ENCODE measurements at places on chromosomes 5 and 9.

DNA sequence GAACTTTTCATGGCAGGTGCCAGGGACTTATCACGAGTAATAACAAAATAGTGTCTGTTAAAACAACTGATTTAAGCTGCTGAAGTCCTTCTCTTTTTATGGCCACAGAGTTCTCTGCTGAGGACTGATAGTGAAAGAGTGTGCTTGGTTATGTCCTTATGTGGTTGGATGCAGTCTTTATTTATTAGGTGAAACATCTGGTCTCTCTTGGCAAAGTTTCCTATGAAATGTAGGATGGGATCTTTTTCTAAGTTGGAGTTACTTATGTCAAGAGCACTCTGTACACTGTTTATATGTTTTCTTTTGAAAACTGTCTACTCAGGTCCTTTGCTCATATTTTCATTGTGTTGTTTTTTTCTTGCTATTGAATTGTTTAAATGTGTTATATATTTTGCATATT lies 1816.1 kb upstream of the C9orf72 start:
- no peak for DNase-seq

- DNase-seq, result no peak
These were observed 131.3 kb downstream of the MACIR start for GRCh38 chr5:103389846-103390245.

DNA sequence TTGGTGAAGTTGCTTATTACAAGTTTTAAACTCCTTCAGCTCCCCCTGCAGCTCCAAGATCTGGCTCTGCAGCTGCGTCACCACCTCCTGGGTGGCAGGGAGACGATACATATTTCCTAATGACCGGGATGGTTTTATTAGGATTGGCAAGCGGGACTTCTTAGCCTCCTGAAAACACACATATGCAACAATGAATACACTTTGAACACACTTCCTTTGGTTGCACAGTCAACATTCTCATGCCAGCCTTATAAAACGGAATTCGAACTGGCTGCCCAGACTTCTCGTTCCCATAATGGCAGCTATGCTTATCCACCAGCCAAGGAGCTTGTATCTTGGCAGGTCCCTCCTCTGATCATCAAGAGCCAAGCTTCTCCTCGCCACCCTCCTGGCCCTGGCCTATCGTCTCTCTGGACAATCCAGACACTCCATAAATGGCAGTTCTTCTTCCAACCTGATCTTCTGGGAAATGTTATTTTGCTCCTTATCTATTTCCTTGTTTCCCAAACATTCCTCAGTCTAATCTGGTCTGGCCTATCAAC lies 131.9 kb downstream of the CDK5RAP2 start:
- DNase-seq, result no peak

- no peak for DNase-seq
These were observed 26.7 kb upstream of the RICTOR start for GRCh38 chr5:39100851-39101396.

GRCh38 chr9:99783799-99784198 lies 37.9 kb upstream of the NR4A3 start:
- DNase-seq, result no peak

GRCh38 chr9:108567571-108567970 lies 288.2 kb downstream of the ACTL7B start:
- no peak for DNase-seq

DNA sequence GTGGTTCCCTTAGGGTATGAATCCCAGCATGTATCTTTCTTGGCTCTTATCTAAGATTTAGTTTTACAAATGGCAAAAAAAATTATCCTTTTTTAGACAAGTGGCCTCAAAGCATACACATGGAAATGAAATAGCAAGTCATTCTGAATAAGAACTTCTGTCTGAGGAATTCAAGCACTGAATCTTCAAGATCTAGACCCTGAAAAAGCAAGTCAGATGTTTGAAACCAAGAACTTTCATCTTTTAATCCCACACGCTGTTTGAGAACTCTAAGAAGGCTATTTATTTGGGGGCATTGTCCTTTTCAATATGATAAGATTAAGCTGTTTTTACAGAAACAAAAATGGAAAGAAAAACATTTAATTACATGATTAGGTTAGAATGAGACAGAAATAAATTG lies 549.2 kb upstream of the CYLC2 start:
- no peak for DNase-seq

GRCh38 chr5:32814141-32814540 lies 103.0 kb downstream of the NPR3 start:
- DNase-seq, result no peak

DNA sequence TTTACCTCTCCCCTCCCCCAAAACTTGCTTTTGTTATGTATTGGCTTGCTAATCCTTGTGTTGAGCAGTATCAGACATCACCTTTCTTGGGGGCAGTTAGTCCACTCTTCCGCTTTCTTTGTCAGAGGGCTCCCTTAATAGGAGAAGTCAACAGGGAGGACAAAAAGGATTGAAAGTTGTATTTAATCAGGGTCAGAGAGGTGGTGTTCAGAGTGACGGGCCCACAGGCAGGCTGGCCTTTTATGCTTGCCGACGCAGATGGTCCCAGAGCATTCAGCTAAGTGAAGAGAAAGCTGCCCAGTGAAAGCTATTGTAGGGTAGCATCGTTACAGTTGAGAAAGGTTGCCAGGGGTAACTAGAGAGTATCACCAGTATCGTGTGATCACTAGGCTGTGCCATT lies 131.1 kb downstream of the ZCCHC7 start:
- DNase-seq, result no peak

- no peak for DNase-seq
These were observed 277.3 kb downstream of the GLIS3 start for GRCh38 chr9:4022435-4023067.

- no peak for DNase-seq
These were observed 16.1 kb downstream of the ZFR start for GRCh38 chr5:32428426-32428825.

GRCh38 chr5:7244208-7244607 lies 151.7 kb upstream of the ADCY2 start:
- DNase-seq, result no peak

- DNase-seq, result no peak
These were observed 42.9 kb downstream of the TMEFF1 start for GRCh38 chr9:100515578-100516494.

DNA sequence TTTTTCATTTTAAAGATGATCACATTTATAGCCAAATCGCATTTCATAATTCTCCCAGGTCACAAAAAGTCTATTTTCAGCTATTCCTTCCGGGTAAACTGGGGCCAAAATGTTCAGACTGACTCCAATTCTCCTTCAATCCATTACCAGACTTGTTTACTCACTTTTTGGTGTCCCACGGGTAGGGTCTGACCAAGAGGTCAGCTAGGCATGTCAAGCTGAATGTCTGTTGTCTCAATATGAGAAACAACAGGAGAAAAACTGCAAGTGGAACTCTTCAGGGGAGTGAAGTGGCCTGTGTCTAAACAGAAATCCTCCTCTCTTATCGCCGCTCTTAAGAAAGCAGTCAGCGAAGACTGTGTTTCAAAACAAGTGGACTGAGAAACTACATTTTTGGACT lies 171.3 kb downstream of the APBA1 start:
- no peak for DNase-seq

DNA sequence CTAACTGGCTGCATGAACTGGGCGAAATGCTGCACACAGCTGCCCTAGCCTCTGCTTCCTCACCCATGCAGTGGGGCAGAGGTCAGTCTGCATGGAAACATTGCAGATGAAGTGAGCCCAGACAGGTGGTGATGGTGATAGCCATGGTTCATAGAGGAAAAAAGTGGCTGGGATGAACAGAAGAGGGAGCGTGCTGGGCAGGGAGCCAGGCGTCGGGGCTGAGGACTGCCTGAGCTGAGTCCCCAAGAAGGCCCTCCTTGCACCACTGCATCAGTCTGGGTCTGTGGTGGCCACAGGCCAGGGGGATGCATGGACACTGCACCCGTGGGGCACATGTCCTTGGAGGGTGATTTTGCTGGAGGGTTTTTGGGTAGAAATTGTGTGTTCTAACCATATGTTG lies 80.5 kb downstream of the AMBP start:
- DNase-seq, result no peak

- DNase-seq, result no peak
These were observed 77.0 kb upstream of the PITX1 start for GRCh38 chr5:135110785-135111596.

- no peak for DNase-seq
These were observed 68.6 kb upstream of the DPYSL3 start for GRCh38 chr5:147578228-147579024.

- no peak for DNase-seq
These were observed 174.8 kb upstream of the CLINT1 start for GRCh38 chr5:158033724-158034123.

- DNase-seq, result no peak
These were observed 25.1 kb upstream of the MIER3 start for GRCh38 chr5:56977021-56977420.

- no peak for DNase-seq
These were observed 127.9 kb upstream of the PTGER4 start for GRCh38 chr5:40551496-40552491.

- DNase-seq, result no peak
These were observed 234.6 kb downstream of the CAAP1 start for GRCh38 chr9:26657958-26658357.

- DNase-seq, result no peak
These were observed 3.6 kb downstream of the FGF18 start for GRCh38 chr5:171422902-171423663.

GRCh38 chr9:75169623-75170022 lies 81.3 kb downstream of the OSTF1 start:
- no peak for DNase-seq

- DNase-seq, result no peak
These were observed 180.4 kb downstream of the SEMA5A start for GRCh38 chr5:9365512-9365911.

- DNase-seq, result no peak
These were observed 17.9 kb upstream of the ZCCHC7 start for GRCh38 chr9:37102486-37102885.

DNA sequence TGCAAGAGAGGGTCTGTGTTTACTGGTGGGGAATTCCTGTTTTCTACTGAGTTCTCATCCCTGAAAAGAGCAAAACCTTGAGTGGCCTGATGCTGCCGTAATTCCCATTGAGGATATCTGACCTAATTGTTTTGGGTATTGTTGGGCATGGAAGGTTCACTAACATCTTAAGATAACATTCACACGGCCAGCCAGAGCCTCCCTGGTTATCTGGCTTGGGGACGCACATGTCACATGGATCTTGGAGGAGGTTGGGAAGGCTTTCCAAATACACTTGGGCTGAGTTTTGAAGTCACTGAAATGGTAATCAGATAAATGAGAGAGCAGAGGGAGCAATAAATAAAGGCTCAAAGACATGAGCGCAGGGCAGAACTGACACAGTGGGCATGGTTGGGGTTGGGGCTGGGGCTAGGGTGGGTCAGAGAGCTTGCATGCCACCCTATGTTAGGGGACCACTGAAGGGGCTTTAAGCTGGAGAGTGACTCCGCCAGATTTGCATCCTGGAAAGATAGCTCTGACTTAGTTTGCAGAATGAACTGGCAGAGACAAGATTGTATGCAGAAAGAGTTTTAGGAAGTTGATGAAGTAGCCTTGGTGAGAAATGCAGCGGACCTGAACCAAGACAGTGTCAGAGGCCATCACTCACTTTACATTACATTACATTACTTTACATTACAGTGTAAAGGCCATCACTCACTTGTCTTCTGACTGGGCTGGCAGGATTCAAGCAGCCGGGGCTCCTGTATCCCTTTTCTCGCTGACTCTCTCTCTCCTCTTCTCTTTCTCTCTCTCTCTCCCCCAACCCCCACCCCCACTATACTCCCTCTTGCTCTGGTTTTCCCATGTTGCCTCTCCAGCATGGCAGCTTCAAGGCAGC lies 24.2 kb downstream of the SLC1A1 start:
- no peak for DNase-seq

GRCh38 chr5:173035904-173036707 lies 20.0 kb upstream of the CREBRF start:
- DNase-seq, result no peak

DNA sequence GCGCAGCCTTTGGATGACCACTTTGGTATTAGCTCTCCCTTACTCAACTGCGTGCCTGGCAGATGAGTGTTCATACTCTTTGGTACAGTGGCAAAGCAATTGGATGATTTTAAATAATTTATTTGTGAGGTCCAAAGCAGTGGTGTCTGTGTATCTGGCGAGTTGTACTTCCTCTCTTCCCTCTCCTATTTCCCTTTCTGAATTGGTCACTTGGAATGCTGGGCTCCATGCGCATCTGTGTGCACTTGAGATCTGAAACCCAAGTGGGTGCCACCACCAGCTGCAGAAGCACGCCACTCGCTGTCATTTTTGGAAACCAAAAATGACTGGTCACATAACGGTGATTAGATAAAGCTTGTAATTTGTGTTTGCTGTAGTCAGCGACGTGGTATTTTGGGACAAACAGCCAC lies 386.0 kb upstream of the KLF4 start:
- no peak for DNase-seq

- DNase-seq, result no peak
These were observed 28.1 kb downstream of the NEK6 start for GRCh38 chr9:124285903-124286291.

DNA sequence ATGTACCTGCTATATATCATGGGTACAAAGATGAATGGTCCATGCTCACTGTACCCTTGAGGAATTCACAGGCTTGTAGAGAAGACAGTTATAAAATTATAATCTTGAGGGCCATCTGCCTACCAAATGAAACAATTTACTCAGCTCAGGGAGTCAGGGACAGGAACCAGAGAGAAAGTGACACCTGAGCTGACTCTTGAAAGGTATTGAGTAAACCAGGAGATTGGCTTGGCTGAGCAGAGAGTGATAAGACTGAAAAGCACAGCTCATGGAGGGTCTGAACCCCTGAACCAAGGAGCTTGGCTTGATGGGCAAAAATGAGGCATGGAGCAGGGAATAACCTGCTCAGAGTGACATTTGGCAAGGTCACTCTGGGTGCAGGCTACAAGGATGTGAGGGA lies 147.3 kb downstream of the FAM114A2 start:
- DNase-seq, result no peak

DNA sequence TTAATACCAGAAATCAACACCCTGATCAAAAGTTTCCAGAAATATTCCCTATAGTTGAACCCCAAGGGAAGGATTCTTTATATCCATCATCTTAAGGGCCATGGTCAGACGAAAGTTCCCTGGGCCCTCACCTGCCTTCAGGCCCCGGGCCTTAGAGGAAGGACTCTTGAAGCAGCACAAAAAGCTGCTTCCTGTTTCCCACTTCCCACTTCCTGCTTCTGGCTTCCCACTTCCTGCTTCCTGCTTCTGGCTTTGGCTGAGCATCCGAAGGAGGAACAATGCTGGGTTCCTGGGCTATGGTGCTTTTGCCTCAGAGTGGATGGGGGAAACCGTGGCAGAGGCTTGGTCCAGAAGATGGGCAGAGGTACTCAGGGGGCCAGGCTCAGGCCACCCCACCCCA lies 25.8 kb upstream of the DAP start:
- no peak for DNase-seq

DNA sequence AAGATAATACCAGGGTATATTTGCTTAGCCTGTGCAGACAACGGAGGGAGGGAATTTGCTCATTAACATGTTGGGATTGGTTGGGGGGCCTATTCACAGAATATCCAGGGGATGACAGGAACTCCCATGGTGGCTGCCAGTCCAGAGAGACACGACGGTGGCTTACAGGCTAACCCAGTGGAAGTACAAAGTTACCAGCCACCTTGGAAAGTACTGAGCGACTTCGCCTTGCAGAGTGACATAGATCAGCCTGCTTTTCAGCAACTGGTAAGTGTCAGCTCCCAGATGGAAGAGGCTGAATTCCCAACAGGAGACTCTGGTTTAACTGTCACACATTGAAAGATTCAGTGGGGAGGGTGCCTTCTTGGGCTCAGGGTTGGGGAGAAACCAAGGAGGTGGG lies 7.9 kb downstream of the ISL1 start:
- no peak for DNase-seq

Data from activated CD8-positive, alpha-beta memory T cell treated with anti-CD3 and anti-CD28 coated beads for 1 hour (primary cell).